ENCODE measurements at places on chromosomes 16 and 17.

GRCh38 chr17:51613255-51613654, 352.9 kb downstream of the UTP18 start:
- DNase-seq, result no peak

DNA sequence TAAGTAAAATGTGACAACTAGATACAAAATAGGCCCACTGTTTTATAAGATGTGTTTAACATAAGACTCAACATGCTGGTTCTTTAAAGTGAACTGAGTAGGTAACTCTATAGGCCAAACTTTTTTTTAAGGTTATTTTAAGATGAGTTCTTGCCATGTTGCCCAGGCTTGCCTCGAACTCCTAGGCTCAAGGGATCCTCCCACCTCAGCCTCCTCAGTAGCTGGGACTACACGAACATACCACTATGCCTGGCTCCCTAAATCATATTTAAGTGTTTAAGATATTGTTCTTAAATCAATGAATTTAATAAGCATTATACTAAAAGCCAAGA, 69.9 kb downstream of the USP32 start:
- no peak for DNase-seq

DNA sequence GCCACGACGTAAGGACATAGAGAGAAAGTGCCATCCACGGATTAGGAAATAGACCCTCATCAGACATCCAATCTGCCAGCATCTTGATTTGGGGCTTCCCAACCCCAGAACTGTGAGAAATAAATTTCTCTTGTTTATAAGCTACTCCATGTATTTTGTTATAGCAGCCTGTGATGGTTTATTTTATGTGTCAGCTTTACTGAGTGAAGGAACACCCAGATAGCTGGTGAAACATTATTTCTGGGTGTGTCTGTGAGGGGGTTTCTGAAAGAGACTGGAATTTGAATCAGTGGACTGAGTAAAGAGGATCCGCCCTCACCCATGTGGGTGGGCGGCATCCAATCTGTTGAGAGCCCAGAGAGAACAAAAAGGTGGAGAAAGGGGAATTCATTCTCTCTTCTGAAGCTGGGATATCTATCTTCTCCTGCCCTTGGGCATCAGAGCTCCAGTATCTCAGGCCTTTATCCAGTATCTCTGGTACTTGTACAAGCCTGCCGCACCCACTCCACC, 131.5 kb upstream of the ANKFN1 start:
- no peak for DNase-seq

DNA sequence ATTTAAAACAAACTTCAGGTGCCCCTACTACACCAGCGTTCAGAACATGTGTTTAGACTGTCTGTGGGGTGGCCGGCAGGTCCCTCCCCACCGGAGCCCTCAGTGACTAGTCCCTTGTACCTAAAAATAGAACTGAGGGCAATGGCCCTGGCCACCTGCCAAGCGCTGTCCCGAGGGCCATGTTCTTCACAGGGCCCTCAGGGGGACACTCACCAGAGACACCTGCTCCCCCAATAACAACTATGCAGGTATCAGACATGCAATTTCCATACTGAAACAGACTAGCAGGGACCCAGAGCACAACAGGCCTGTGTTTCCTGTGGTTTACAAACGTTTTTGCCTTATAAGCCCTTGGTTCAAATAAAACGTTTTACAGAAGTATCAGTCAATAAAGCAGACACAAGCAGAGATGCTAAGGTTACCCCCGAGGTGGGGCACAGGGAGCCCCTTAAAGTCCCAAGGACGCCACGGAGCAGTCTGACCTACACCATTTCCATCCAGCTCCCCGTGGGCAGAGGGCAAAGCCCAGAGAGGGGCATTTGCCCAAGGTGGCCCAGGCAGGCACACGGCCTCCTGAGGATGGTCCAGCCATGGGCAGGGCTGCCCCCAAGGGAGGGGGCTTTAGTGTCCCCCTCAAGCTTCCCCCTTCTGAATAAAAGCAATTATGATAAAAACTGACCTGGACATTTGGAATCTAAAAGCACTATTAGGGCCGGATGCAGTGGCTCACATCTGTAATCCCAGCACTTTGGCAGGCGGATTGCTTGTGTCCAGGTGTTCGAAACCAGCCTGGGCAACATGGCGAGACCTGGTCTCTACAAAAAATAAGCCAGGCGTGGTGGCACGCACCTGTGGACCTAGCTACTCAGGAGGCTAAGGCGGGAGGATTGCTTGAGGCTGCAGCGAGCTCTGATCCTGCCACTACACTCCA, 896 bp upstream of the MYLK3 start:
- no peak for DNase-seq

DNA sequence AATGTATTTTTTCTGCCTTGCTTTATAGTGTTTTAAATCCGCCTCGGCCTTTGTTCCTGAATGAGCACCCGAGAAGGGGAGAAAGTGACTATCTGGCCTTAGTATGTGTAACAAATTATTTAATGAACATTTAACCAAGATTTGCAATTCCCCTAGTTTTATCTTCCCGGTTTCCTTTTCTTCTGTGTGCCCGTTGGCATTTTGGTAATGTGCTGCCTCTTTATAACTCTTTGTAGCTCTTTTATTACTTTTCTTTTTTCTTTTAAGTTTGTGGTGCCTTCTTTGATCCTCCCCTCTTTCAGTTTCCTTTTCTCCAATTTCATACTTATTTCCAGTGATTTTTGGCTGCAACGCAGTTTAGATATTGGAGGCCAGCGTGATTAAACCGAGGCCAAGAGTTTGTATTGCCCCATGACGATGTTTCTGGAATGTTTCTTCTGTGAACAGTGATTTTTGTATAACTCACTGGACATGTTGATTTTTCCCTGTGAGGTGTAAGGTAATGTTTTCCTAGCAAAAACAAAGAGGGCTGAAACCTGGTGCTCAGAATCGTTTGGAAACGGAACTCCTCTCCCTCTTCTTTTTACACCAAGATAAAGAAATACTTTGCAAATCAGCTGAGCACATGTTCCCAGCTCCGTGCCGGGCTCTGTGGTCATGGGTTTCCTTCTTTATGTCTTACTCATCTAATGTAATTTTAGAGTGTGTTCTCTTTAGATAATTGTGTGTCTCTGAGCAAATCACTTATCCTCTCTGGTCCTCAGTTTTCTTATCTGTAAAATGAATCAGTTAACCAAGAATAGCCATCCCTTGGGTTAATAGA, 344.3 kb downstream of the WWOX start:
- DNase-seq, result no peak

Measured in amygdala (tissue), 56 donors.